ENCODE measurements at places on chromosomes 3 and 15. TPM values are rescaled to one million over a fixed set of nuclear protein-coding genes. Genes with fewer than 3 reads are reported as not detected.

GPR160 gene
- 0.07 TPM for polyA plus RNA-seq

CYP19A1 gene
- not detected for polyA plus RNA-seq

KY gene
- 0.09 TPM for polyA plus RNA-seq

TGM4 gene
- polyA plus RNA-seq, result 0.12 TPM

GOLGA6A gene
- not detected for polyA plus RNA-seq

SGO1 gene
- polyA plus RNA-seq, result 1.3 TPM

GOLGA8G gene
- not detected for polyA plus RNA-seq

PFKFB4 gene
- 6.1 TPM for polyA plus RNA-seq

SHC4 gene
- polyA plus RNA-seq, result 5.1 TPM

BSN gene
- 0.01 TPM for polyA plus RNA-seq

ANKRD28 gene
- polyA plus RNA-seq, result 114 TPM

EPHA3 gene
- 0.04 TPM for polyA plus RNA-seq

HIGD2B gene
- not detected for polyA plus RNA-seq

NOX5 gene
- 0.15 TPM for polyA plus RNA-seq

FBN1 gene
- 424 TPM for polyA plus RNA-seq

LINS1 gene
- polyA plus RNA-seq, result 12.6 TPM

DNA sequence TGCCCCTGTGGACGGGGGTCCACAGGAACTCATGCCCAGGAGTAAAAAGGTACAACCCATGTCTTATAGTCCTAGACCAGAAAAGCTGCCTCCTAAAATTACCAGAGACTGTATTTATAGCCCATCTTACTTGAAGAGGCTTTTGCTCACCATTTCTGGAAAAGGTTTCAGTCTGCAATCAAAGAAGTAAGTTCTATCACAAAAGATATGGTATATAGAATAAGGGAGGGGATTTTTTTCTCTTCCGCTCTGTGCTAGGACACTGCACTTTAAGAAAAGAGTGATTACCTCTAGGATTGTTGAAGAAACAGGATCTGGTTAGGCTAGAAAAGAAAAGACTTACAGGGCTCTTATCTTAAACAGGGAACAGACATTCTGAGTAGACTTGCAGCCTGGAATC is 2.6 kb downstream of the SSUH2 start:
- no peak for DNase-seq

DNA sequence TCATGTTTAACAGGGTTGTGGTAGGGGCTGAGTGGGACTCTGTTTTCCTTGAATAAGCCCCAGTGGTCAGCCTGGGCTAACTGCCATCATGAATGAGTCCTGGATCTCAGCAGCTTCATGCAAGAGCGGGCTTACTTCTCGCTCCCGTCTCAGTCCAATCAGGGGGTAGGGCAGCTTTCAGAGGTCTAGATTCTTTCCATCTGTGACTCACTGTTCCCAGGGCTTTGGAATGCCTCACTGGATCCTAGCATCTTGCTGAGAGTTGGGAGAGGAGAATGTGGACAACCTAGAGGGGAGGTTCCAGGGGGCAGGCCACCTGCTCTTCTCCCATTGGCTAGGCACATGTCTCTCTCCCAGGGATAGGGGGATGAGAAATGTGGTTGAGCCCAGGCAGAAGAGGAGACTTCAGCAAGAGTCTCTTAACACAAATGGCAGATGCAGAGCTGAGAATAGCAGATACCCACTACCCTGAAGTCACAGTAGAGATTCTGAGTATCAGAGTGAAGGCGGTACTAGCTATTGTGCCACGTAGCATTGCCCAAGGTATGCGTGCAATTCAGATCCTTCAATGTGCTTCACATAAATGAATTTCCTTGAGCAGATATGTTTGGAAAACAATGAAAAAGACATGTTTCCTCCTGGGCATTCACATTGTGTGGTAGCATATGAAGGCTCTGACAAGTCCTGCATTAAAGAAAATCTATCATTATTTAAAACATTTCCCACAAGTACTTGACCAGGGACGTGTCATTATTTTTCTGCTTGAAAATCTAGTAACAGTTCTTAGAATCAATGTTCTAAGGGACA is 257.7 kb upstream of the PROK2 start:
- no peak for DNase-seq

GRCh38 chr15:73286311-73286710 is 82.4 kb downstream of the HCN4 start:
- no peak for DNase-seq

GRCh38 chr3:59408047-59408624 is 358.3 kb upstream of the CFAP20DC start:
- no peak for DNase-seq

GRCh38 chr3:51879937-51880336 is 4.5 kb upstream of the IQCF5 start:
- no peak for DNase-seq

GRCh38 chr3:102360183-102360860 is 74.5 kb upstream of the ZPLD1 start:
- DNase-seq, result no peak

- no peak for DNase-seq
Measured at GRCh38 chr3:79534727-79535126, 233.1 kb downstream of the ROBO1 start.

DNA sequence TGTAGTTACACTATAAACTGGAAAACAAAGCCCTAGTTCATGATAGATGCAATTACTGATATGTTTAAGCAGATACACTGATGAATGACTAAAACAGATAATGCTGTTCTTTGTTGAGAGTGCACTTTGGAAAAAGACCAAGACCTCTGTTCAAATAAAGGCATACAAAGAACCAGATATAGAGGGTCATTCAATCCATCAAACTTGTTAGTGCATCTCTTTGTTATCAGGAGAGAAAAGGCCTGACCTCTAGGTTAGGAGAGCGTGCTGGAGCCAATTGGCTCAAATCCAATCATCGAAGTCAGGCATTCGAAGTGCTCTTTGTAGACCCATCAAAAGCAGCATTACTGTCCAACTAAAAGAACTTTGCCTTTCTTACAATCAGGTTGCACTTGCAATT is 124.2 kb downstream of the TFG start:
- DNase-seq, result no peak

- no peak for DNase-seq
Measured at GRCh38 chr15:42992626-42993025, 72.0 kb upstream of the TTBK2 start.

- no peak for DNase-seq
Measured at GRCh38 chr3:197882586-197882985, 67.4 kb upstream of the RPL35A start.

DNA sequence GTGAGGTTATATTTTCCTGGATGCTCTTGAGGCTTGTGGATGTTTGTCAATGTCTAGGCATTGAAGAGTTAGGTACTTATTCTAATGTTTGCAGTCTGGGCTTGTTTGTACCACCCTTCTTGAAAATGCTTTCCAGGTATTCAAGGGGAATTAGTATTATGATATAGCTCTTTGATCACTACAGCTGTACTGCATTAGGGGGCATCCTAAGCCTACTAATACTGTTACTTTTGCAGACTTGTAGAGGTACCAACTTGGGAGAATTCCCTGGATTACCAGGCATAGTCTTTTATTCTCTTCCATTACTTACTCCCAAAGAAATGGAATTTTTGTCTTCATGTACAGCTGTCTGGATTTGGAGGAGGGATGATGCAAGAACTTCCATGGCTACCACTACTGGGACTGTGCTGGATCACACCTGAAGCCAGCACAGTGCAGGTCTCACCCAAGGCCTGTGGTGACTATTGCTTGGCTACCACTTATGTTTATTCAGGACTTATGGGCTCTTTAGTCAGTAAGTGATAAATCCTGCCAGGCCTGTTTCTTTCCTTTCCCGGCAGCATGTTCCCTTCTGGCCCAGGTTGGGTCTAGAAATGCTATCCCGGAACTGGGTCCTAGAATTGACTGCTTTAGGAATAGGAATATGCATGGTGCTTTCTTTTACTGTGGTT is 402.9 kb downstream of the IL20RB start:
- DNase-seq, result no peak

GRCh38 chr3:196525141-196525540 is 10.0 kb upstream of the SMCO1 start:
- DNase-seq, result no peak

GRCh38 chr15:90763366-90764099 is 46.4 kb downstream of the BLM start:
- no peak for DNase-seq

GRCh38 chr15:68400066-68400456 is 31.9 kb downstream of the ITGA11 start:
- no peak for DNase-seq

DNA sequence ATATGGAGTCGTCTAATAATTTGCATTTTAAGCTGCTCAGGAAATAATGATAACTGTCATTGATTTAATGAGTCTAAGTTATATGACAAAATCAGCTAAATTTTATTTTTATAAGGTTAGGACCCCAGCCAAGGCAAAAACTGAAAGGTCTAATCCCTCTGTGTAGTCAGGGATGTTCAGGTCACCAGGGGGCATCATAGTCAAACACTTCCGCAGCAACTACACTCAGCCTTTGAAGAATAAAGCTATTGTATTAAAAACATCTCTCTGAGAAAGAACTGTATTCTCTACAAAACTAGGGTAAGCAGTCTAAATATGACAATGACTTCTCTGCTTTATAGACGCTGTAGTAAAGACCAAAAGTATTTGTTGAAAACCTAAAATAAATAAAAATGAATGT is 15.0 kb downstream of the INTS14 start:
- no peak for DNase-seq

DNA sequence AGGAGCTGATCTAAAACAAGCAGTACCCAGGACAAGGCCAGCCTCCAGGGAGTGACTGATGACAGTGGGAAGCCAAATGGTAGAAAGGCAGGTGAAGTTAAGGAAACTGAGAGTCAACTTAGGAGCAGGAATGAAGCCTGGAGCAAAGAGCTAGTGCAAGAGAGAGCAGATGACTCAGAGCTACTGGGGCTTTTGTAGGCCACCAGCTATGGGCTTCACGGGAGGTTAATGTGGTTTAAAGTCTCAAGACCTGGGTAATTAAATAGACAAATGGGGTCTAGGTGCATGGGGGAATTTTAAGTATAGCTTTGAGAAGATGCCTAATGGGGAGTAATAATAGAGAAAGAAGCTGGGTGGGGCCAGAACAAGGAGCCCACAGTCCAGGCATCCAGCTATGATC is 3.1 kb downstream of the CD86 start:
- no peak for DNase-seq

- DNase-seq, result no peak
Measured at GRCh38 chr3:98556164-98557130, 24.7 kb downstream of the GPR15 start.

GRCh38 chr15:88610701-88611231 is 10.4 kb upstream of the AEN start:
- DNase-seq, result no peak

GRCh38 chr3:111414531-111414930 is 127.5 kb upstream of the CD96 start:
- DNase-seq, result no peak

DNA sequence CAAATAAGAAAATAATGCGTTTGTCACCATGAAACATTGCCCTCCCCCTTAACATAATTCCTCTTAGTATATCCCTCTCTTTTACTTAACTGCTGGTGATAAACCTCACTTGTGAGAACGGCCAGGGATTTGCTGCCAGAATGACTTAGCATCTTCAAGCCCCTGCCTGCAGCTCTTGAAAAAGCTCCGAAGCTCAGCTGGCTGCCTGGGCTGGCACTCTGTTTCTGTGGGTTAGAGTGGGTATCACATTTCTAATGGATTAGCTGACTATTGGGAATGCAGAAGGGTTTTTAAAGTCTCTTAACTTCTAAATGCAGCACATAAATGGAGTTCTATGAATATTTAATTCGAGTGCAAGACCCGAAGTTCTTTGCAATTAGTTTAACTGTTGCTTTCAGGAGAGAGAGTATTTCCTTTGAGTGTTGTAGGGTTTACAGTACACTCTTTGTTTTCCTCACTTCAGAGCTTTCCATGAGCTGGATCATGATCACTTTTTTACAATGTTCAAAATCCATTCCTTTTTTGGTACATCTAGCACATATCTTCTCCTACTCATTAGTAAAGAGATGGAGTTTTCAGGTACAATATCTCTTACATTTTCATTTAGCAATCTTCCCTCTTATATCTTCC is 124.7 kb upstream of the RBMS3 start:
- DNase-seq, result no peak

- no peak for DNase-seq
Measured at GRCh38 chr15:97156739-97157265, 803.7 kb upstream of the ARRDC4 start.

Data from AG04450 (cell line).